Bone marrow (tissue), 2 donors: ENCODE measurements at places on chromosomes 3 and 15.

DNA sequence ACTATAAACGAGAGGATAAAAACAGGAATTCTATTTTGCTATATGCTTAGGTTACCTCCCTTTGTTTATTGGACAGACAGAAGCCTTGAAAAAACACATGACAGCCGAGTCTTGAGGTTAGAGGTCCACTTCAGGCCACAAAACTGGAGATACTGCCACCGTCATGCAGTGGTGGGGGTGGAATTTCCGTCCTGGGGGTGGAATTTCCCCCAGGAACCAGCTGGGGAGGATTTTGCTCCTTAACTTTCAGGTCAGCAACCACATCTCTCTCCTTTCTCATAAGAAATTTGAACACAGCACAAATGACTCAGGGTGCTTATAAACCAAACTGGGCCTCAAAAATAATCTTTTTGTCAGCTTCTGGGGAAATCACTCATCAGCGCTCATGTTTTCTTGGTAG lies 545.8 kb upstream of the ADAMTS9 start:
- no peak for DNase-seq

GRCh38 chr3:101513419-101513986 lies 491 bp upstream of the SENP7 start:
- no peak for DNase-seq

DNA sequence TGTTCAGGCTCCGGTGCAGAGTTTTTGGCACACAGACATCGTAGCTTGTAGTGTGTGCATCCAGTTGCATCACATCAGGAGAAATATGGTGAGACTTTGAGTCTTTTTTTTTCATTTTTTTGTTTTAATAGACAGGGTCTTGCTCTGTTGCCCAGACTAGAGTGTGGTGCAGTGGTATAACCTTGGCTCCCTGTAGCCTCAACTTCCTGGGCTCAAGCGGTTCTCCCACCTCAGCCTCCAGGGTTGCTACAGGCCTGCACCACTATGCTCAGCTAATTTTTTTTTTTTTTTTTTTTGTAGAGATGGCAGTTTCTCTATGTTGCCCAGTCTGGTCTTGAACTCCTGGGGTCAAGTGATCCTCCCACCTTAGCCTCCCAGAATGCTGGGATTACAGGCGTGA lies 51.1 kb upstream of the TEX264 start:
- DNase-seq: no peak

GRCh38 chr3:122497425-122497824 lies 17.3 kb downstream of the KPNA1 start:
- DNase-seq: no peak

- no peak for DNase-seq
Measured at GRCh38 chr15:22945071-22945470, 35.1 kb downstream of the CYFIP1 start.

DNA sequence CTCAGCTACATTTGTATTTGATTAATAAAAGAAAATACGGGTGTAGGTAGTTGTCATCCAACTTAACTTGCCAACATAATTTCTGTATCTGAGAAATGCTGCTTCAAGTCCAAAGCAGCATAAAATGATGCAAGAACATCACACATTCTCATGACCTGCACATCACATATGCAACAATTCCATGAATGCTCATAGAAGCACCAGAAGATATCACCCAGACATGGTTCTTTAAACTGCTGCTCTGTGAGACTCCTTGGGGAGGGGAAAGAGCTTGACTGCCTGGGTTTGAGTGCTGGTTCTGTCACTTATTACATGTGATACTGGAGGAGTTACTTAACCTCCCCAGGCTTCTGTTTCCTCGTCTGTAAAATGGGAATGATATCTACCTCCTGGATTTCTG lies 39.4 kb downstream of the CHST14 start:
- no peak for DNase-seq

GRCh38 chr15:45631776-45632175 lies 3.1 kb upstream of the SQOR start:
- DNase-seq: no peak

DNA sequence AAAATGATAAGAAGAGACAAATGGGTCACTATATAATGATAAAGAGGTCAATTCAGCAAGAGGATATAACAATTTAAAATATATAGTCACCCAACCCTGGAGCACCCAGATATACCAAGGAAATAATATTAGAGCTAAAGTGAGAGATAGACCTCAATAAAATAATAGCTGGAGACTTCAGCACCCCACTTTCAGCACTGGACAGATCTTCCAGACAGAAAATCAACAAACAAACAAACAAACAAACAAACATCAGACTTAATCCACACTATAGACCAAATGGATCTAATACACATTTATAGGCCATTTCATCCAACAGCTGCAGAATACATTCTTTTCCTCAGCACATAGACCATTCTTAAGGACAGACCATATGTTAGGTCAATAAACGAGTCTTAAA lies 79.4 kb downstream of the SENP7 start:
- no peak for DNase-seq

DNA sequence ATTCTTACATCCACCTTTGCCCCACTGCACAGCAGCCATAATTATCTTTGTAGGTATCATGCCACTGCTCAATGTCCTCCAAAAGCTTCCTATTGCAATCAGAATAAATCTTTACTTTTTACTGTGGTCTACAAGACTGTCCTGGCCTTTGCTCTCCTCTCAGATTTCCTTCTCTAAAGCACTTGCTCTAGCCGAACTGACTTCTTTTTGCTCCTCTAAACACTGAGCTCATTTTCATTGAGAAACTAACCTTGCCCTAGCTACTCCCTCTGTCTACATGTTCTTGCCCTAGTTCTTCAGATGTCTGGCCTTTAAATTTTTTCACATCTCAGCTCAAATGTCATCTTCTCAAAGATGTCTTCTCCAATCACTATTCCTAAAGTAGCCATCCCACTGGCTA lies 342.8 kb downstream of the TBC1D5 start:
- DNase-seq: no peak

DNA sequence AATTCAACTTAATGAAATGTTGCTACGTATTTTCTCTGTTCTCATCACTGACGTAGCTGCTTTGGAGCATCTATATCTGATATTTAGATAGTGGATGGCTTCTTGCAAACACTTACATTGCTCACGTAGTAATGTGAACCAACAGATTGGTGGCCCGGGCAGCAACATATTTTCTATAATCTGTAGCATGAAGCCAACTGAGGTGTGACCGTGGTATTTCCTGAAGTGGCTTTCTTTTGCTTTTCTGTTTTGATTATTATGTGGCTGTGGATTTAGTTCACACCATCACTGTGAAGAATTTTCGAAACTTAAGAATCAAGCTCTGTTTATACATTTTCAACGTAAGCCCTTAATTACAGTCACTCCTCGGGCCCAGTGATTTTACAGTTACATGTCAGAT lies 288.5 kb downstream of the LPP start:
- no peak for DNase-seq

- no peak for DNase-seq
Measured at GRCh38 chr15:93417631-93418030, 328.6 kb upstream of the RGMA start.

DNA sequence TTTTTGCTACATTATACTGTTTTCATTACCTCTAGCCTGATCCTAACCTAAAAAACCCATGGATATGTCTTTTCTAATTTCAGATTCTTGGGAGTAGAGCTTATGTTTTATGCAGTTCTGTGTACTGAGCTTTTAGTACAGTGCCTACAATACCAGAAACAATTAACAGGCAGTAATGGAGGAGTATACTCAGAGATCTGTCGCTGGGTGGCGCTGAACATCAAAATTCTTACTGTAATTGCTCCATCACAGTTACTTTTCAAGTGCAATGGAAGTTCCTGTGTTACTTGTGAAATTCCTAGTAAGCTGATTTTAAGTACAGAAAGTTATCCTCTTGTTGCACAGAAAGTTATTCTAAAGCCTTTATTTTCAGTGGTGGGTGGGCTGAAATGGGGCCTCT lies 66.9 kb downstream of the RNF13 start:
- DNase-seq: no peak

- DNase-seq: no peak
Measured at GRCh38 chr15:66957431-66957720, 108.0 kb upstream of the SMAD3 start.
